ENCODE measurements at places on chromosomes 1 and 21.

- no peak for DNase-seq
Observed at GRCh38 chr1:7401814-7402547, 369.1 kb upstream of the VAMP3 start.

- DNase-seq = no peak
Observed at GRCh38 chr1:84019217-84019616, 20.3 kb upstream of the TTLL7 start.

GRCh38 chr1:62364721-62365120 lies 45.5 kb upstream of the KANK4 start:
- no peak for DNase-seq

DNA sequence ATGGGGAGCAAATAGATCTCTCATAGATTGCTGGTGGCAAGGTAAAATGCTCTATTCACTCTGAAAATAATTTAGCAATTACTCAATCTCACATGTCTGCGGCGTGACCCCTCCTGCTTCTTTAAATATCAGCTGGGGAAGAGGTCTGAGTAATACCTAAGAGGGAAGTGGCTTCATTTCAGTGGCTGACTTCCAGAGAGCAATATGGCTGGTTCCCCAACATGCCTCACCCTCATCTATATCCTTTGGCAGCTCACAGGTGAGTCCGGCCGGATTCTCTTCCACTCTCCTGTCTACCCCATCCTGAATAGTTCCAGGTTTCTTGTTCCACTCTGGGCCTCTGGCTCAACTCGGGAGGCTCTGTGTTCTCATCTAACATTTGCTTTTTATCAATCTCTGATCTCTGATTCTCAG lies at the start of gene SLAMF7:
TSS of gene SLAMF7 (plus strand) at position 150 of the 414 bp plus-strand sequence. CDS start at position 205, 55 bp downstream.
- DNase-seq = no peak

DNA sequence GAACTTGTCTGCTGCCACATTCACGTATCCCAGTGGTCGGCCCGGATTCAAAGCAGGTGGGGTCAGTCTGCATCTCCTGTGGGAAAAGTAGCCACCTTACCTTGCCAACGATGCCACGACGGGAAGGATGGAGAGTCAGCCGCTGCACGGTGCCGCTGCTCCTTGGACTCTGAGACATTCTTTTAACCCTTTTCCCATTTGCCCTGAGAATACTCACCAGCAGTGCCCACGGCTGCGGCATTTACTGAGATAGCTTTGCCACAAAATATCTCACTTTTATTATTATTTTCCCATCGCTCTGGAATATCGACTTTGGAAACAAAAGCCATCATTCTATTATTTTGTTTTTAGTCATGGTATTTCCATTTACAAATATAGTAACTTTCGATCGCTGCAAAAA lies 15.3 kb upstream of the TTC34 start:
- no peak for DNase-seq

GRCh38 chr1:7932524-7933138 lies 8.0 kb downstream of the TNFRSF9 start:
- DNase-seq = no peak

GRCh38 chr21:33212159-33212851 lies 17.4 kb upstream of the IFNAR2 start:
- no peak for DNase-seq

DNA sequence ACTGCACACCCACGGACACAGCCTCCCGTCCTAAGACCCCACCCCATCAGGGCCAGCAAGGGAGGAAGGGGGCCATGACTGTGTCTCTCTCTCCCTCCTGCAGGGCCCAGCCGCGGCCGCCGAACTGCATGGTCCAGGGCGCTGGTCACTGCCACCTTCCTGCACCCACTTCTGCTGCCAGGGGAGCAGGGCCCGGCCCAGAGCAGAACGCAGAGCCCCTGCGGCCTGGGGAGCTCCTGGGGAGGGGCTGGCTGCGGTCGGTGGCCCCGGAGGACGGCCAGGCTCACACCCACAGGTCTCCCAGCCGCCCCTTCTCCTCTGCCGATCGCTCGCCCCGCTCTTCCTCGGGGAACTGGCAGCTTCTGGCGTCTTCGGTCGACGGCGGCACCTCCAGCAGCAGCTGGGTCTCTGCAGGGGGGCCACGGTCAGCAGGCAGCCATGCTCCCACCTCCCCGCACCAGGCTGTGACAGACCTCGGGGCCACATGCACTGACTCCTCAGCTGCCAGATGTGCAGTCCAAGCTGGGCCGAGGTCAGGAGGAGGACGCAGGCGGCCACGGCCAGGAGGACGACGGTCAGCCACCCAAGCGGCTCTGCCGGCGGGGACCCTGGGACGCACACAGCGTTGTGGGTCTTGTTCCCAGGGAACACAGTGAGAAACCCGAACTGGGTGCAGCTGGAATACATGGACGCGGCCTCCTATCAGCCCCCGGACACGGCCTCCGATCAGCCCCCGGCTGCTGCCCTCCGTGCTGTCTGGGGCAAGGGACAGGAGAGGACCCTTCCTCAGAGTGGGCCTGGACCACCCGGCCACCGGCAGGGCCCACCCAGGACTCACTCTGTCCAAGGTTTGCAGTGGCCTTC lies 2.6 kb downstream of the TNFRSF18 start:
- no peak for DNase-seq

- DNase-seq = no peak
Observed at GRCh38 chr1:71001624-71002023, 46.0 kb downstream of the PTGER3 start.

DNA sequence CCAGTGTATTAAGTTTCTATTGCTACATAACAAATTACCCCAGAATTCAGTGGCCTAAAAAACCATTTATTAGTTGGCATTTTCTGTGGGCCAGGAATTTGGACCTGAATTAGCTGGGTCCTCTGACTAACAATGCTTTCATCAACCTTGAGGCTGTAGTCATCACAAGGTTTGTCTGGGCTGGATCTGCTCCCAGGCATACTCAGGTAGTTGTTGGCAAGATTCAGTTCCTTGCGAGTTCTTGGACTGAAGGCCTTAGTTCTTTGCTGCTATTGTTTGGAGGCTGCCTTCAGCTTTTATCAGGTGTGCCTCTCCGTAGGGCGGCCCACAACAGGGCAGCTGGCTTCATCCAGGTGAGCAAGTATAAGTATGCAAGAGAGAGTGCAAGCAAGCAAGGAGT lies 31.4 kb upstream of the DEPDC1 start:
- DNase-seq = no peak

- DNase-seq = peak; percentile 79
Observed at GRCh38 chr1:26110731-26111529, 694 bp upstream of the PDIK1L start.

- no peak for DNase-seq
Observed at GRCh38 chr1:228987736-228988506, 252.6 kb downstream of the RHOU start.

GRCh38 chr1:215557992-215558626 lies 9.0 kb upstream of the KCTD3 start:
- no peak for DNase-seq

DNA sequence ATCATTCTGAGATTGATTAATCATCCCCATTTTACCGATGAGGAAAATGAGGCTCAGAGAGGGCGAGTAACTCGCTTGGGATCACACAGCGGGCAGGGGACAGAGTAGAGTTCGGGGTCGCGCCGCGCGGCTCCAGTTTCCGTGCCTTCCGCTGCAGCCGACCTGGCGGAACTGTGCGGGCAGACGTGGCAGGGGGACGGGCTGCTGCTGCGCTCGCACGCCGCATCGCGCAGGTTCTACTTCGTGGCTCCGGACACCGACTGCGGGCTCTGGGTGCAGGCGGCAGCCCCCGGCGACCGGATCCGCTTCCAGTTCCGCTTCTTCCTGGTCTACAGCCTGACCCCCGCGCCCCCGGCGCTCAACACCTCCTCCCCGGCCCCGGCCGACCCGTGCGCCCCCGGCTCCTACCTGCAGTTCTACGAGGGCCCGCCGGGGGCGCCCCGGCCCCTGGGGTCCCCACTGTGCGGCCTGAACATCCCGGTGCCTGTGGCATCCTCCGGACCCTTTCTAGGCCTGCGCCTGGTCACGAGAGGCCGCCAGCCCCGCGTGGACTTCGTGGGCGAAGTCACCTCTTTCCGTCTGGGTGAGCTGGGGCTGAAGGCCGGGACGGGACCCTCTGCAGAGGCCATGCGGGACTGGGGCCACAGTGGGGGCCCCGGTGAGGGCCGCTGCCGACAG lies 2.3 kb downstream of the LDLRAD2 start:
- DNase-seq = peak; percentile 6

GRCh38 chr1:204927673-204928641 lies 57.3 kb downstream of the NFASC start:
- no peak for DNase-seq

DNA sequence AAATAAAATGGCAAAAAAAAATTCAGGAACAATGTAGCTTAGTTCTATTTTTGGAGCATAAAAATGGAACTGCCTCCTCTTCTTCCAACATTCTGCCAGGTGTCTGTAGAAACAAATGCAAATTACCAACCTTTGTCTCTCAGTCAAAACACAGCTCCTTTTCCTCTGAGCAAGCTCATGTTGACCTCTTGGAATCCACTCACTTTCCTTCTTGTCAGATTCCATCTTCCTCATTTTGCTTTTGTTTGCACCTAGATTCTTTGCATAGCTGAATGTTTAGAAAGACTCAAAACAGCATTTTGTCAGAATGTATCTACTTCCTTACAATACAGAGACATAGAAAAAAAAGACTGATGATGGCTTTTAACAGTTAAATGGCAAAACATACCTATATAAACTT lies 178.2 kb downstream of the ADGRL2 start:
- DNase-seq = no peak
